ENCODE measurements at places on chromosomes 1 and 21. TPM values are rescaled to one million over a fixed set of nuclear protein-coding genes. Genes with fewer than 3 reads are reported as not detected.

DNA sequence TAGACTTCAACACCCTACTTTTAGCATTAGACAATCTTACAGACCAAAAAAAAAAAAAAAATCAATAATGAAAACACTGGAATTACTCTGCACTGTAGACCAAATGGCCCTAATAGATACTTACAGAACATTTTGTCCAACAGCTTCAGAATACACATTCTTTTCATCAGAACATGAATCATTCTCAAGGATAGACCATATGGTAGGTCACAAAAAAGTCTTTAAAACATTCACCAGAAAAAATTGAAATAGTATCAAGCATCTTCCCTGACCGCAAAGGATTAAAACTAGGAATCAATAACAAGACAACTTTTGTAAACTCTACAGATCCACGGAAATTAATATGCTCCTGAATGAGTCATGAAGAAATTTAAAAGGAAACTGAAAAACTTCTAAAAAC lies 22.5 kb downstream of the ZNF670 start:
- DNase-seq, result no peak

The CFAP107 gene
- not detected for total RNA-seq

The VCAM1 gene
- 0.53 TPM for total RNA-seq

The GPR52 gene
- 3.5 TPM for total RNA-seq

The LCE2A gene
- total RNA-seq, result not detected

- no peak for DNase-seq
These were observed 35.8 kb downstream of the C1orf198 start for GRCh38 chr1:230832476-230832875.

DNA sequence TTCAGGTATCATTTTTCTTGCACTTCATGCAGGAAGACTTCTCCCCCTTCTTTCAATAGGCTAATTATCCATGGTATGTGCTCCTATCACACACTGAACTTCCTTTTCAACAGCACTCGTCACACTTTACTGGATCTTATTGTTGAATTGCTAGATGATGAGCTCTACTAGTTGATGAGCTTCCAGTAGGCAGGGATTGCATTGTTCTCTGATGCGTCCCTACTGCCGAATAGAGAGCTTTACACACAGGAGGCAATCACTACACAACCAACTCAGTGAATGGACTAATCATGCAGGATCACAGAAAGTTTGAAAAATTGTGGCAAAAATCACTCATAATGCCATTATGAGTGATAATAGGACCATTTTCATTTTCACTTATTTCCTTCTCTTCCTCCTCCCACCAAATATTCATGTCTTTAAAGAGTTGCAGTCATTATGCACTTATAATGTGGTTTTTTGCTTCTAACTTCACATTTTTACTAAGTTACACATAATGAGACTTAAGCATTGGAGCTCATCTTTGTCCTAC lies 128.1 kb upstream of the ZNF648 start:
- no peak for DNase-seq

All from activated naive CD8-positive, alpha-beta T cell treated with anti-CD3 and anti-CD28 coated beads, Interleukin-2, amount 10 ng/mL, durations not matched to agents 7 days and 5 days (primary cell).